ENCODE measurements at places on chromosomes 3 and 15.

- no peak for DNase-seq
Measured at GRCh38 chr3:104368760-104369159, 997.9 kb upstream of the ALCAM start.

DNA sequence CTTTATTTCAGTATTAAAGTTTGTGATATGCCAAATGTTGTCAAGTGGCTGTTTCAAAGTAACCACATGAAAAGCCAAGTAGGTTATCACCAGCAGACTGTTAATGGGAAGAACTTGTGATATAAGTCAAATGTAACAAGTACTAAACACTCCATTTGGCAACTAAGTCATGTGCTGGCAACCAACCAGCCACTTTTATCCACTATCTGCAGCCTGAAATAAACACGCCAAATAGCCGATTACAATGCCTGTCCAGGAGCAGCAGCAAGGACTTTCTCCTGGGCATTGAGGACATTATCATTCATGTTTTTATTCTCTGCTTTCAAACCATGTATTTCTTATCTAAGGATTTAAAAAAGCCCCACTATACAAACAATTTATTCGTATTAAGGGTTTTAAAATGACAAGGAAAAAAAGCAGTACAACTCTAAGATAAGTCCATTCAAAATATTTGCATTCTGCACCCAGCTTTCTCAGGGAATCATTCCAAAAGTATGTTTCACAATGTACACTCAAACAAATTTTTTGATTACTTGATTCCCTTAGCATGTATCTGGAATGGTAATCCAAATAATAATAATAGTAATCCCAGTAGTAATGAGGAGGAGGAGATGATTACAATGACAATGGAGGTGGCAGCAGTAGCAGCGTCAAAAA is 448.6 kb downstream of the ERC2 start:
- DNase-seq = no peak

DNA sequence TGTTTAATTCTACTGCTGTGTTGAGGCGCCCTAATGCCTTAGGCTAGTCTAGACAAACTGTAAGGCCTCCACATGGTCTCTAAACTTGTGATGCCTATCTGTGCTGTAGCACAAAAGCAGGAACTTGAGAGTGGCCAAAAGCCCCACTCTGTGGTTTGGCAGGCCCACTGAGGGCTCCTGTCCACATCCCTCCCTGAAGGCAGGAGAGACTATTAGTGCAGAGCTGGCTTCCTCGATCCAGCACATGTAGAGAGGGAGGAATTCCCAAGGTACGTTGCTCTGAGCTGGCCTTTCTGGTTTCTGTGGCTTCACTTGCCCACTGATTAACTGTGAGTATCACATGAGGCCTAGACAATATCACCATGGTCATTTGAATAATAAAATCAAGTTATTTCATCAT is 90.6 kb downstream of the POLR2M start:
- DNase-seq = no peak

GRCh38 chr3:40336511-40337135 is 27.1 kb downstream of the EIF1B start:
- DNase-seq = no peak

- DNase-seq = no peak
Measured at GRCh38 chr3:98482717-98483482, 14.6 kb upstream of the OR5K2 start.

DNA sequence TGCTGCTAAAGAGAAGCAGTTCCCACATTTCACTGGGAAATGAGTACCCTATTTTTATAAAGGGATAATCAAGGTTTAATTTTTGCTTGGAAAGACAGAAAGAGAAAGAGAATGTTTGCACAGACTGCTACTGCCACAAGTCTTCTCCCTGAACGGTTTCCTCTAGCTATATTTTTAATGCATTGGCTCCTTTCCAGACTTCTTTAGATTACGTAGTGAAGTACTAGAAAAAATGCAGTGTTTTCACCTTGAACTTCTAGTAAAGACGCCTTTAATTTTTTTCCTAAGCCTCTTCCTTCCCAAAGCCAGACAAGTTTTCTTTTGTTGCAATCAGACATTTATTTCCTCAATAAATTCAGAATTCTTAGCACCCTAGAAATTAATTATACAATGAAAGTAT is 248.3 kb upstream of the CCDC54 start:
- DNase-seq = no peak

GRCh38 chr3:14725564-14726440 is 50.9 kb downstream of the C3orf20 start:
- DNase-seq = no peak

DNA sequence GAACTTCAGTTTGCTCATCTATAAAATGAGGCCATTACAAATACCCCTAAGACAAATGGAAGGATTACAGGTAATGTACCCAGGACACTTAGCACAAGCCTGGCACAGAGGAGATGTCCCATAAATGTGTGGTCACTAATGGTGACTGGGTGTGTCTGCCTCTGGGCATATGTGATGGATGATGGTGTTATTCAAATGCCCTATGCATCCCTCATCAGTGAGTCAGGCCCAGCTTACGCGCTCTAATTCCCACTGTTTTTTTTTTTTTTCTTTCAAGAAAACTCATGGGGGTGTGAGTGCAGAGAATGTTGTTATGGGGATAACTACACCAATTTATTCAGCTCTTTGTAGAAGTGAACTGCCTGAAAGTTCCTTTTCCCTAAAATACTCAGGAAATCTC is 23.6 kb upstream of the KIF23 start:
- DNase-seq = no peak

- DNase-seq = peak; percentile 46
Measured at GRCh38 chr3:126522363-126522788, 1.6 kb upstream of the CHST13 start.

- no peak for DNase-seq
Measured at GRCh38 chr15:72382146-72382545, 6.3 kb upstream of the HEXA start.

- DNase-seq = no peak
Measured at GRCh38 chr15:59609730-59610712, 1.6 kb upstream of the GCNT3 start.

DNA sequence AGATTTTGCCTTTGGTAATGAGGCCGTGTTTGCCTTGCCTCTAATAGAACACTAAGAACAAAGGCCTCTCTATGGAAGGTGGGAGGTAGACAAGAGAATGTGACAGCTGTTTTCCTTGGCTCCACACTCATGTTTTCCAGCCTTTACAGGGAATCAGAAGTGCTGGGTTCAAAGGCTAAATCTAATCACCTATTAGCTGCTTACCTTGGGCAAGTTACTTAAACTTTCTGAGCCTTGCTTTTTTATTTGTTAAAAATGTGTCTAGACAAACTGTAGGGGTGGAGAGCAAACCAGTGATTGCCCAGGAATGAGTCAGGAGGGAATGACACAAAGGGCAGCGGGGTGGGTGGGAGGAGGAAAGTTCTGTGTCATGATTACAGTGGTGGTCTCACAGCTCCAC is 179.0 kb downstream of the P3H2 start:
- DNase-seq = peak; percentile 41

DNA sequence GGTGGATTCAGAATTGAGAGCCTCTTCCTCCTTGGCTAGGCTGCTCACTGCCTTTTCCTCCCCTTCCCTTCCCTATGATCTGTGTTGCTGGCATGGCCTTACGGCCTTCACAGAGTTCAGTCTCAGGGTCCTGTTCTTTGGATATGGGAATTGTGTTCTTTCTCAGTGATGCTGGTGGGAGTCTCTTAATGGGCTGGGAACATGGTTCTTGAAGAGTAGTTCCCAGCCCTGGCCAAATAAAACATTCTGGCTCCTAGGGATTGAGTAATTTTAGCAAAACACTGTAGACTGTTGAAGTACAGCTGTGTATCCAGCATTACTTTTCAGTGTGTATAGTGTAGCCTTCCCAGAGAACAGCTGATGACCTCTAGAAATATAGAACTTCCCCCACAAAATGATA is 22.6 kb upstream of the FILIP1L start:
- DNase-seq = no peak

DNA sequence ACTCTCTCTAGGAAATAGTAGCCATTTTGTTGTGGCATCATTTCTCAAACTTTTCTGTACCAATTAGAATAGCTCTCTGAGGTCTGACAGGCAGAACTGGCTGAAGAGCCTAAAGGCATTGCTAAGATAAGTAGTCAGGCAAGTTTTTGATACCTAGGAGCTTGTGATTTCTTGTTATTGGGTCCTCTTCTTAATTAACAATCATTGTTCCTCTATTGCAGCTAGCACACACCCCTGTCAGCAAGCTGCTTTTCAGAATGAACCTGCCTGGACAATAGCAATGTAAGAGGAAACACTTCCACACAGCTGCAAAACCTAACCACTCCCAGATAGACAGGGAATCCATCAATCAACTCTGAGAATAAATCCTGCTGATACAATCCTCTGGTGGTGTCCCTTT is 403.9 kb upstream of the TBL1XR1 start:
- no peak for DNase-seq

DNA sequence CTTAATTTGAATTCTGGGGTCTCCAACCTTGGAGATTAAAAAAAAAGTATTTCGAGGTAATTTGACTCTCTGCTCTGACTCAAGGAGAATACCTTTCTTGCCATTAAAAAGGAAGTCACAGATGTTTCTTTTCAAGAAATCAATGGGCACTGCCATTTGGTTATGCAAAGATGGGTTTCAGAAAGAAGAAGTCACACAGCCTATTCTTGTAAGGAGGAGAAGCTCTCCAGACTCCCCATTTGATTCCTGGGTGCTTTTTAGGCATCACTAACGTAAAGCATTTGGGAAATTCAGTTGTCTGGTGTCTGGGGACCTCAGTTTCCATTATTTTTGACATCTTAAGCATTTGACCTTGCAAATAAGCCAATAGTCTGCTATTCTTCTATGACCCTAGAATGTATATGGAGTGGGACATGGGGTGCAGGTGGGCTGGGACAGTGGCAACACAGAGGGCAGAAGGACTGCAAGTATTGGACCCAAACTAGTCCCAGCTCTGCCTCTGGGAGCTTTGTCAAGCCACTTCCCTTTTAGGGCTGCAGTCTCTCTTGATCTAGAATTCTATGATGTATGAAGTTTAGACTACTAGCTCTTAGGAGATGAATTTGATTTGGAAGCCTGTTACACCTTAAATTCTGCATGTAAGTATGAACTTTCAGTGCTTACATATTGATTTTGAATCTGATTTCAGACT is 27.8 kb downstream of the IL5RA start:
- no peak for DNase-seq

- no peak for DNase-seq
Measured at GRCh38 chr3:121992601-121993560, 29.2 kb downstream of the ILDR1 start.

All from stimulated activated CD4-positive, alpha-beta T cell treated with anti-CD3 and anti-CD28 coated beads, Interleukin-4, amount 100 ng/mL, for 24 hours (primary cell).